T-cell (primary cell): ENCODE measurements at places on chromosomes 1 and 21.

DNA sequence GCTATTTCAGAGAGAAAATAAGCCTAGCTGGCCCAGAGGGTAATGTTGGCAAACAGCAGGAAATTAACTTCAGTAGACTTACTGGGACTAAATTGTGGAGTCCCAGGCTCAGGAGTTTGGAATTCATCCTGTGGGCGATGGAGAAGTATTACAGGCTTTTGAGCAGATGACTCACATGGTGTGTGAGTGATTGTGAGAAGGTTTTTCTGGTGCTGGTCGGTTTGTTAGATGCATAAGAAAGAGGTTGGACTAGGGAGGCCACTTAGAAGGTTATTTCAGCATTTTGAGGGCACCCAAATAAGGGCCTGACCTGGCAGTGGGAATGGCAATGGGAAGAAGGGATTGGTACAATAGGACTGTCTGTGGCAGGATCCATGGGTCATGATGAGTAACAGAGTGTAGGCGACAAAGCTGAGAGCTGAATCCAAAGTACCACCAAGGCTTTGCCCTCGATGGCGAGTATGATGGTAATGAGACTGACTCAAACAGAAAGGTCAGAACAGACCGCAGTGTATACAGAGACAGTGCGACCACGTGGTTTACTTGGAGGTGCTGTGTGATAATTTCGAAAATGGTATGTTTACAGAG lies 69.2 kb upstream of the KIF26B start:
- H3K36me3 ChIP-seq: no peaks in the 10 kb centered on the region
- DNase-seq: no peak
- no peaks in the 10 kb centered on the region for H3K4me1 ChIP-seq
- no peaks in the 10 kb centered on the region for H3K27me3 ChIP-seq
- no peak overlapping the region for H3K27ac ChIP-seq
- H3K4me3 ChIP-seq: no peak overlapping the region

DNA sequence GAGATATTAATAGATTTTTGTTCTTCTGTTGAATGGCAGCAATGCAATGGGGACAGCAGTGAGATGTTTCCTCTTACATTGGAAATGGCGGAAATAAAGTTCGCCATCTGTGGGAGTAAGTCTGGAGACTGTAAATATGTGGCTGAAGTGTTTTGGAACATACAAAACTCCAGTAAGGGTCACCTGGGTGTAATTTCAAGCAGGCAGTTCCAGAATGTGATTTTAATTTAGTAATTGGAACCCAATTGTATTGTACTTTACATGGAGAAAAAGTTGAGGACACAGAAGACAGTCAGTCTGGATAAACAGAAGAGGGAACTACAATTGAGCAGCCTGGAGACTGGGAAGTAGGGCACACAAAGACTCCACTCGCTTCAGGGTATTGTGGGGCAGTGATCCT lies 108.6 kb downstream of the NTMT2 start:
- no peak overlapping the region for H3K27ac ChIP-seq
- H3K4me1 ChIP-seq: no peaks in the 10 kb centered on the region
- no peak for DNase-seq
- H3K4me3 ChIP-seq: no peak overlapping the region
- no peaks in the 10 kb centered on the region for H3K36me3 ChIP-seq

DNA sequence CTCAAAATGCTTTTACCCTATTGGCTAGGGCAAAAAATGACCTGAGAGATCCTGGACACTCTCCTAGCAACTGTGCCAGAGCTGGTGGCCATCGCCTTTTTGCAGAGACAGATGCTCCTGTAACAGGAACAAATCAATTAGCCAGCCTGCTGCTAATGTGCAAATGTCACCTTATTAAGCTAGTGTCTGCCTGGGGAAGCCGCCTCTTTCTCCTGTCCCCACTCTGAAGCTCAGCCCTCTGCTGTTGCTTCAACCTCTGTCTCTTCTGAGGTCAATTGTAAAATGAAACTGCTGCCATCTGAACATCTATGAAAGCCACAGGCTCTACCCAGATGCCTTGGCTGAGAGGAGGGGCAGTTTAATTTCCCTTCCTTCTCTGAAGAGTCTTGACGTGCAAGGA lies 85.5 kb upstream of the CACNA1E start:
- H3K36me3 ChIP-seq: no peaks in the 10 kb centered on the region
- H3K4me1 ChIP-seq: peaks cover 63% of the 10 kb centered on the region
- peak; percentile 27 for DNase-seq
- H3K27me3 ChIP-seq: no peaks in the 10 kb centered on the region
- peak overlapping the region; percentile 66 for H3K27ac ChIP-seq
- no peak overlapping the region for H3K4me3 ChIP-seq

DNA sequence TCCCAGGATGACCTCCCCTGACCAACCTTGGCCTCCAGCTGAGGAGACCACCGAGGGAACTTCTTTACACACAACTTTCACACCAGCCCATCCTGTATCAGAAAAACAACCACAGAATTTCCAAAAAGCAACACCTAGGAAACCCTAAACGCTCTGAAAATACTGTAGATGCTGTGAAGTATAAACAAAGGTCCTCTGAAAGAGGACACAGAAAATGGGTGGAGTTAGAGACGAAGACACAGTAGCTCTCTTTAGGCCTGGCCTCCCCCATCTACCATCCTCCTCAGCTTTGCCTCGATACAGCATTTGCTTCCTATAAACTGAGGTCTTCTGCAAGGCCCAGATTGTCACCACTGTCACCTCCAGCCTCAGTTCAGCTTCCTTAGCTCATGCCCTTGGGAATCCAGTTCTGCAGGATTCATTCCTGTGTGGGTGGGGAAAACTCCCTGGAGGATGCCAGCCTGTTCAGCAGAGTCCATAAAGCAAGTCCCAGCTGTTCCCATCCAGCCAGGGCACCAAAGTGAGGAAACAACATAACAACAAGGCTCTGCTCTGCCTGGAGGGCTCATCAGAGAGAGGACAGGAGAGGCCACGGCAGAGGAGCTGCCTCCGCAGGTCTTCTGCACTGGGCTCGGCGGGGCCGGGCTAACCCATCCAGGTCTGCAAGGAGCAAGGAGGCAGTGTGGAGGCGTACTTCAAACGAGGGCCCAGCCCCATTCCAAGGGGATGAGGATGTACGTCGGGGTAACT lies 15.0 kb downstream of the PIK3C2B start:
- H3K27ac ChIP-seq: no peak overlapping the region
- no peak overlapping the region for H3K4me3 ChIP-seq
- DNase-seq: no peak

DNA sequence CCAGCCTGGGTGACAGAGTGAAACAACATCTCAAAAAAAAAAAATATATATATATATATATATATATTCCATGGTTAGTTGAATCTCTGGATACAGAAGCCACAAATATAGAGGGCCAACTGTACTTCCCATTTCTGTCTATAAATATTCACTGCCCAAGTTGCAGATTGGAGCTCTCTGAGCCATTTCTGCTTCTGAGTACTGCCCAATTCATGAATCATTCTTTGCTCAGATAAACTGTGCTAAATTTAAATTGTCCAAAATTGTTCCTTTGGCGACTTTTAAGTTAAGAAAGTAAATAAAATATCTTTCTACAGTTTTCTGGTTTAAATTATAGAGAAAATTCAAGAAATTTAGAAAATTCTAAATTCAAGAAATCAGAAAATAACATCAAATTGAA lies 23.2 kb upstream of the C1orf146 start:
- H3K4me3 ChIP-seq: no peak overlapping the region
- H3K27me3 ChIP-seq: peaks cover 12% of the 10 kb centered on the region
- H3K36me3 ChIP-seq: no peaks in the 10 kb centered on the region
- H3K4me1 ChIP-seq: no peaks in the 10 kb centered on the region
- H3K27ac ChIP-seq: no peak overlapping the region
